ENCODE measurements at places on chromosomes 11 and 22.

DNA sequence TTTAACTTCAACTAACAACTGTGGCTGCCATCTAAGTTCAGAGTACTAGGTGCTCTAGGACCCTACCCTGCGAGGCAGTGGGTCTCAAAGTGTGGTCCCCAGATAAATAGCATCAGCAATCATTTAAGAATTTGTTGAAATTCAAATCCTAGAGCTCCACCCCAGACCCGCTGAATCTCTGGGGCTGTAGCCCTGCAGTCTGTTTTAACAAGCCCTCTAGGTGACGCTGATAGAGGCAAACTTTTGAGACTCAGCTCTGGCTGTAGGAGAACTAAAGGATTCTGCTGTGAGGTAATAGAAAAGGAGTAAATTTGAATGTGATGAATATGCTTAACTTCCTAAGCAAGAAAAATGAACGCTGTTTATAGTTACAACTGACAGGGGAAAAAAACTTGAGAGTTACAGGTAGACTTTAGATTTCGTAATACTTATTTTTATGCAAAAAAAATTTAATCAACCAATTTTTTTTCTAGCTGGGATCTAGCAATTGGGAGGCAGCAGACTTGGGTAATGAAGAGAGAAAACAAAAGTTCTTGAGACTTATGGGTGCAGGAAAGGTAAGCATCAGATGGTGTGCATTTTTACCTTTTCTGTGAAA lies 5.8 kb downstream of the C11orf58 start:
- H3K27me3 ChIP-seq, result no peaks in the 10 kb centered on the region
- H3K4me1 ChIP-seq, result peaks cover 6% of the 10 kb centered on the region
- H3K36me3 ChIP-seq, result peaks cover 13% of the 10 kb centered on the region
- DNase-seq, result no peak
- H3K27ac ChIP-seq, result no peak overlapping the region
- no peak overlapping the region for H3K4me3 ChIP-seq

GRCh38 chr11:13152736-13153541 lies 124.7 kb upstream of the BMAL1 start:
- H3K27me3 ChIP-seq, result no peaks in the 10 kb centered on the region
- H3K4me3 ChIP-seq, result no peak overlapping the region
- H3K36me3 ChIP-seq, result no peaks in the 10 kb centered on the region

GRCh38 chr22:35642305-35642741 lies 5.9 kb upstream of the APOL6 start:
- H3K4me1 ChIP-seq, result peaks cover 7% of the 10 kb centered on the region
- DNase-seq, result no peak
- H3K4me3 ChIP-seq, result no peak overlapping the region
- no peaks in the 10 kb centered on the region for H3K36me3 ChIP-seq
- no peaks in the 10 kb centered on the region for H3K27me3 ChIP-seq
- H3K27ac ChIP-seq, result no peak overlapping the region

- H3K4me1 ChIP-seq, result peaks cover 7% of the 10 kb centered on the region
- H3K27ac ChIP-seq, result peak overlapping the region; percentile 81
- no peaks in the 10 kb centered on the region for H3K27me3 ChIP-seq
- no peak for DNase-seq
- no peak overlapping the region for H3K4me3 ChIP-seq
Measured at GRCh38 chr11:122815900-122816299, 22.4 kb upstream of the CRTAM start.

GRCh38 chr22:50621356-50621880 lies 6.5 kb downstream of the ARSA start:
- no peak overlapping the region for H3K4me3 ChIP-seq
- H3K27me3 ChIP-seq, result no peaks in the 10 kb centered on the region
- DNase-seq, result no peak
- H3K36me3 ChIP-seq, result peaks cover 9% of the 10 kb centered on the region

GRCh38 chr11:1480555-1481482 lies 5.8 kb downstream of the MOB2 start:
- no peak overlapping the region for H3K27ac ChIP-seq
- H3K4me3 ChIP-seq, result no peak overlapping the region
- no peak for DNase-seq
- H3K4me1 ChIP-seq, result no peaks in the 10 kb centered on the region

DNA sequence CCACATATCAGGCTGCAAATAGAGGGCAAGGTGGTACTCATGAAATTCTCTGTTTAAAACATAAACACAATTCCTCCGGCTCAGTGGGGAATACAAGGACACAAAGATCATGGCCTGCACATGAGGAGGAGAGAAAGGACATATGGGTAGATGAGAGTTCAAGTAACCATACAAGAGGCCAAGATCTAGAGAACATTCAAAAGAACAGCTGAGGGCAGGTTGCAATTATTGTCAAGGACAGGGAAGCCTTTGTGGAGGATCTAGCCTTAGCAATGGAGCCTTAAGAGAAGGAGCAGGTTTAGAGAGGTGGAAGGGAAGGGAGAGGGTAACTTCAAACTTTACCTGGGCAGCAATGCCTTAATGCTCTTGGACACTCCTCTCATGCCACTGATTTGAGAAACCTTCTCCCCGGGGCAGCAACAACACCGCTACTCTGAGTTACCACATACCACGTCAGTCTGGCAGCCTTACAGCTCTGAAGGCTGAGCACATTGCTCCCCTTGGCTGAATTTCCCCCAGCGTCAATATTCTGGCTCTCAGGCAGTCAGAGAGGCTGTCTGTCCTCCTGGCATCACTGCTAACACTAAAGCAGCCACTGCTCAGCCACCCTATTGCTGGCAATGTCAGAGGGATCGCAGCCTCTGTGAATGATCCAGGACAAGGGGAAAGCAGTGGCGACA lies 55.5 kb downstream of the CLPB start:
- H3K36me3 ChIP-seq, result no peaks in the 10 kb centered on the region
- H3K27ac ChIP-seq, result no peak overlapping the region
- no peak for DNase-seq
- peaks cover 13% of the 10 kb centered on the region for H3K4me1 ChIP-seq

- H3K4me1 ChIP-seq, result no peaks in the 10 kb centered on the region
- peaks cover 4% of the 10 kb centered on the region for H3K36me3 ChIP-seq
- no peak overlapping the region for H3K4me3 ChIP-seq
- DNase-seq, result no peak
Measured at GRCh38 chr22:33563220-33563964, 356.9 kb downstream of the LARGE1 start.

DNA sequence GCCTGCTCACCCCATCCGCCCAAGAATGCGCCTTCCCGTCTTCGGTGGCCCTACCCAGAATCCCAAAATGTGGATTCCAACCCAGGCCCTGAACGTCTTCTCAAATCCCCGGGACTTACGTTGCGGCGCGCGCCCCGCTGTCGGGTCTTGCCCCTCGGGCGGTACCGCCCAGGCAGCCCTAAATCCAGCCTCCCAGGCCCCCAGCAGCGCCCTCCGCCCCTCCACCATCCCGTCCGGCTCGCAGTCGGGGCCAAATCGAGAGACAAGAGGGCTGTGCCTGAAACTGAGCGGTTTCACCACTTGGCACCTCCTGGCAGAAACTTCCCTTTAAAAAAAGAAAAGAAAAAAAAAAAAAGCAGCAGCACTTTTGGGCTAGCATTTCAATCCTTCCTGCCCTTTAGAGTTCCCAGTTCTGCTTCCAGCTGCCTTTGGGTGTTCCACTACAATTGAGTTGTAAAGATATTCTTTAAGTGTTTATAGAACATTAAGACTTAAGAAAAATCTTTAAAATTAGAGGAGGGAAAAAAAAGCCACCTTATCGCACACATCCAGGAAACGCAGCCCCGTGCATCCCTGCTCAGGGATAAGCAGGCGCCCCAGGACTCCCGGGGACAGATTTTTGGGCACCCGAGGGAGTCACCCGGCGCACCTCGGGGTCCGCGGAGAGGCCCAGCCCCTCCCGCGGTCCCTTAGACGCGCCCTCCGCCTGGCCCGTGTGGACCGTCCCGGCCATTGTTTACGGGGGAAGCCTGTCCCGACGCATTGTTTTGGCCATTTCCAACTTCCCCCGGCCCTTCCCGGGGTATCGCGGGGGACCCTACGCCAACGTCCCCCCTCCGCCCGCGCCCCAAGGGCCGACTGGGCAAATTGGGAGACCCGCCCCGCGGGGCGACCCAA lies 57.6 kb downstream of the KCNJ4 start:
- peak overlapping the region; percentile 87 for H3K27ac ChIP-seq
- H3K4me3 ChIP-seq, result peak overlapping the region; percentile 84
- H3K36me3 ChIP-seq, result no peaks in the 10 kb centered on the region
- no peaks in the 10 kb centered on the region for H3K27me3 ChIP-seq
- H3K4me1 ChIP-seq, result peaks cover 3% of the 10 kb centered on the region

DNA sequence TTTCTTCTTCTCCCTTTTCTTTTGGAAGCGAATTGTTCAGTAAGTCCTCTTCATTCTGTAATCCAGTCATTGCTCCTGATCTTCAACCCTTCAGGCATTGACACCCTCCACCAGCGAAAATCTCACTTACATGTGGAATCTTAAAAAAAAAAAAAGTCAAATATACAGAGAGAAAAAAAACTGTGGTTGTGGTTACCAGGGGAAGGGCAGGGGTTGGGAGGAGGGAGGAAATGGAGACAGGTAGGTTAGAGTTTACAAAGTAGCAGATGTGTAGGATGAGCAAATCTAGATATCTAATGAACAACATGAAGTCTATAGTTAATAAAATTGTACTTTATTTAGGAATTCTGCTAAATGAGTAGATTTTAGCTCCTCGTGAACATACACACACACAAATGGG lies 17.7 kb upstream of the TMEM123 start:
- no peak overlapping the region for H3K4me3 ChIP-seq
- no peaks in the 10 kb centered on the region for H3K27me3 ChIP-seq
- peaks cover 17% of the 10 kb centered on the region for H3K4me1 ChIP-seq
- H3K36me3 ChIP-seq, result no peaks in the 10 kb centered on the region

- H3K4me1 ChIP-seq, result peaks cover 41% of the 10 kb centered on the region
- H3K4me3 ChIP-seq, result peak overlapping the region; percentile 84
- H3K27me3 ChIP-seq, result no peaks in the 10 kb centered on the region
- peaks cover 5% of the 10 kb centered on the region for H3K36me3 ChIP-seq
Measured at GRCh38 chr22:50186181-50186714, 535 bp downstream of the TRABD start.

DNA sequence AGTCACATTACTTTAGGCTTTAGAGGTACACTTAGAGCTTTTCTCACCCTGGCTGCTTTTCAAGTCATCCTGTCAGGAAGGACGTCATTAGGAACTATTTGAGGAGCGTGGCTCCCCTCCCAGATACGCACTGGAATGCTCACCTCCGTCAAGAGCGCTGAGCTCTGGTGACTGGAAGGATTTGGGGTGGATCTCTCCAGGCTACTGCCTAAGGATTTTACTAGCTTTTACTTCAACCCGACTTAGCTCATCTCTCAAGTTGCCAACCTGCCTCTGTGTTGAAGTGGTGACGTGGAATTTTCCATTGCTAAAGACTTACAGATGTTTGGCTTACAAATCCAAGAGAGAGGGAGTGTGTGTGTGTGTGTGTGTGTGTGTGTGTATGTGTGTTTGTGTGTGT lies 355.3 kb upstream of the CCDC90B start:
- H3K27me3 ChIP-seq, result no peaks in the 10 kb centered on the region
- no peaks in the 10 kb centered on the region for H3K36me3 ChIP-seq
- no peak overlapping the region for H3K4me3 ChIP-seq
- no peaks in the 10 kb centered on the region for H3K4me1 ChIP-seq
- H3K27ac ChIP-seq, result no peak overlapping the region
- DNase-seq, result no peak

GRCh38 chr11:63839508-63840355 lies 822 bp downstream of the MARK2 start:
- H3K4me3 ChIP-seq, result peak overlapping the region; percentile 76
- H3K4me1 ChIP-seq, result peaks cover 9% of the 10 kb centered on the region
- DNase-seq, result no peak
- H3K36me3 ChIP-seq, result peaks cover 2% of the 10 kb centered on the region
- peak overlapping the region; percentile 91 for H3K27ac ChIP-seq

DNA sequence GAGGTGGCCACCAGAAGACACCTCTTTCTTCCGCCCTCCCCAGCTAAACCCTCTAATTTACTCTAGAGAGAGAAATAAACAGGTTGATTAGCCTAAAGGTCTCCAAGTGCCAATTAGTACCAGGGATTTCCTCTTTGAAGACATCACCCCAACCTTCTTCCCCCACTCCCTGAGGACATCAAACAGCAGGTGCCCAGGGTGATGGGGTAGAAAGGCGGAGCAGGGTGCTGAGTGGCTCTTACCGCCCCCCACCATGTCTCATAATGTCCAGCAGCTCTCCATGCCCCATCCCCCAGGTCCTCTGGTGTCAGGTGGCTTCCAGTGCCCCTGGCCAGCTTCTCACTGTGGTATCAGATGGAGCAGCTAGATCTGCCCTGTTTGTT lies 5.3 kb upstream of the GNAZ start:
- no peak overlapping the region for H3K4me3 ChIP-seq
- DNase-seq, result no peak
- peaks cover 2% of the 10 kb centered on the region for H3K4me1 ChIP-seq
- no peaks in the 10 kb centered on the region for H3K36me3 ChIP-seq
- H3K27me3 ChIP-seq, result peaks cover 6% of the 10 kb centered on the region
- H3K27ac ChIP-seq, result no peak overlapping the region

GRCh38 chr11:122847466-122847865 lies 9.2 kb downstream of the CRTAM start:
- H3K27me3 ChIP-seq, result no peaks in the 10 kb centered on the region
- no peak overlapping the region for H3K4me3 ChIP-seq
- H3K27ac ChIP-seq, result no peak overlapping the region
- H3K36me3 ChIP-seq, result no peaks in the 10 kb centered on the region

- H3K27me3 ChIP-seq, result no peaks in the 10 kb centered on the region
- no peak overlapping the region for H3K4me3 ChIP-seq
- no peak overlapping the region for H3K27ac ChIP-seq
- peak; percentile 49 for DNase-seq
- H3K4me1 ChIP-seq, result peaks cover 38% of the 10 kb centered on the region
- H3K36me3 ChIP-seq, result peaks cover 29% of the 10 kb centered on the region
Measured at GRCh38 chr22:37183432-37184379, 4.3 kb downstream of the C1QTNF6 start.

DNA sequence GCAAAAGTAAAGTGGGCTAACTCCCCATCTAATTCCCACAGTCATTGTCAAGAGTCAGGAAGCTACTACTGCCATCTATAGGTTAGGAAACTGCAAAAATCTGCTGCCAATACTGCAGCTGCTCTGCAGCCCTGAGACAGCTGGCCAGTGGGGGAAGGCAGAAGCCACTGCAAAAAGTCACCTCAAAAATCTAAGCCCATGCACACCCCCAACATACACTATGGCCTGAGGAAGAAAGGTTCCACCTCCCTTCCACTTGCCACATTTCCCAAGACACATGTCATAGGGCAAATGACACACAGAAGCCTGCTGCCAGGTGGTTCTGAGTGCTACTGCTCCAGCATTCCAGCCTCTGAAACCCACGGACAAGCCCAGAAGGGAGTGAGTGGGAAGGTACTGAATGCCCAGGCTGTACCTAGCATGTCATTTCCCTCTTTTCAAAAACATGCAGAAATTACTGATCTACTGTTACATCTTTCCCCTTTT lies 36.9 kb downstream of the DGCR2 start:
- H3K4me3 ChIP-seq, result no peak overlapping the region
- DNase-seq, result no peak
- peaks cover 6% of the 10 kb centered on the region for H3K36me3 ChIP-seq
- no peaks in the 10 kb centered on the region for H3K27me3 ChIP-seq
- peaks cover 2% of the 10 kb centered on the region for H3K4me1 ChIP-seq
- no peak overlapping the region for H3K27ac ChIP-seq

- no peak overlapping the region for H3K27ac ChIP-seq
- no peaks in the 10 kb centered on the region for H3K36me3 ChIP-seq
- no peak for DNase-seq
Measured at GRCh38 chr11:70502677-70503467, 104.5 kb downstream of the CTTN start.

GRCh38 chr11:66335531-66336233 lies 552 bp downstream of the RIN1 start:
- H3K27me3 ChIP-seq, result no peaks in the 10 kb centered on the region
- peak; percentile 26 for DNase-seq
- H3K4me3 ChIP-seq, result peak overlapping the region; percentile 60
- peaks cover 13% of the 10 kb centered on the region for H3K4me1 ChIP-seq
- H3K27ac ChIP-seq, result peak overlapping the region; percentile 52
- H3K36me3 ChIP-seq, result peaks cover 33% of the 10 kb centered on the region
